ENCODE measurements at places on chromosomes 1 and 21.

GRCh38 chr1:41806472-41807155 is 112.1 kb downstream of the HIVEP3 start:
- no peak for DNase-seq

- no peak for DNase-seq
These were observed 41.6 kb downstream of the NSL1 start for GRCh38 chr1:212749821-212750535.

DNA sequence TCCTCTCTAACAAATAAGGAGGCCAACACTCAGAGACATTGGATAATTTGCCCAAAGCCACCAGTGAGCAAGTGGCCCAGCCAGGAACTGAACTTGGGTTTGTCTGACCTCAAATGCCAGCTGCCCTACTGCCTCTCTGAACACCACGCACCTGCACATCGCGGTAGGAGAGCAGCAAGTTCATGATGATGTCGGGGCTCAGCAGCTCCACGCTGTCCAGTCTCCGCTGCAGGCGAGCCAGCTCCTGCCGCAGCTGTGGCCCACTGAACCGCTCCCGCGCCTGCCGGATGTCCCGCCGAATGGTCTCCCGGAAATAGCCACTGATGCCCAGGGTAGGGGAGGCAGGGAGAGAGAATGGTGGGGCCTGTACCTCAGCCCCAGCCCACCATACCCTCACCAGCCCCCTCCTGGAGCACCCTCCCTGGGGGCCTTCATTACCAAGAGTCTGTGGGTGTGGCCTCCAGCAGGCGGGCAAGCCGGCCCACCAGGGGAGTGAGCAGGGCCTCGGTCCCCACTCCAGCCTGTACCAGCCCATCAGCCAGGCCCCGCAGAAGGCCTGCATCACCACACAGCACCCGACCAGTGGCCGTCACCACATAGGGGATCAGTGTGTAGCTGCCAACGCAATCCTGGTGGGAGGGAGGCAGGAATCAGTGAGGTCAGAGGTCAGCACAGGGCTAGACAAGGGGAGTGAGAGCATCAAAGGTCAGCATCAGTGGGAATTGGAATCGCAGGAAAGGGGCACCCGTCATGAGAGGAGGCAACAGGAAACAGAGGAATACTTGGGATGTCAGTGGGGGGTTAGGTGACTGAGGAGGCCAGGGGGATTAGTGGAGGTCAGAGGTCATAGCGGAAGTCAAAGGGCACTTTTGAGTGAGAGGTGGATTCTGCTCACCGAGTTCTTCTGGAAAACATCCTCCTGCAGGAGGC is 2.7 kb downstream of the MAP3K6 start:
- no peak for DNase-seq

DNA sequence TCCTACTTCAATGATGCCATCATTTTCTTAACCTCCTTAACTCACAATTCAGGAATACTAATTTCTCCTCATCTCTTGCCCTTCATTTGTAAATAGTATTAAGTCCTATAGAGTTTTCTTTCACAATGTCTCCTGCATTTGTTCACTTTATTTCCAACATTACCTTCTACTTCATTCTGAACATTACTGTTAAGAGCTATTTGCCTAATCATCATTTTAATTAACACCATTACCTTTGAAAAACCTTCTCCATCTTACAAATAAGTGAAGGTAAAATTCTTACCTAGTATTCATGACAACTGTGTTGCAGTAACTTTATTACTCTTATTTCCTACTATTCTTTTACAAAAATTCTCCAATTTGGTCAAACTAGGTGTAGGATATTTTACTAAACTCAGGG is 137.7 kb downstream of the COQ8A start:
- no peak for DNase-seq
